Amniotic stem cell (primary cell): ENCODE measurements at places on chromosomes 7 and 10.

DNA sequence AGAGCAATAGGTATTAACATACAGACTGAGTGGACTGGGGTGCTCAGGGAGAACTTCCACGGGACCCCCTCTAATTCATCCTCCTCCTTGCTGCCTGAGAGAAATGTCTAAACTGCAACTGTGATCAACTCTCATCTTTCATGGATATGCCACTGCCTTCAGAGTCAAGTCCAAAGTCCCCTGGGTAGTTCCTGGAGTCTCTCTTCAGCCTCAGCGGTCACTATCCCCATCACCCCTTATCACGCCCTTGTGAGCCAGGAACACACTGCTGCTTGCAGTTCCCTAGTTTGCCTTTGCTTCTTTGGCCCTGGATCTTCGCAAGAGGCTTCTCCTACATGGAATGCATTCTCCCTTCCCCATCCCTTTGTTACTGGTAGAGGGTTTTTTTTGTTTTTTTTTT is 58.7 kb upstream of the AUTS2 start:
- DNase-seq, result no peak

- DNase-seq, result no peak
These were observed 6.1 kb downstream of the PKD1L1 start for GRCh38 chr7:47942132-47942531.

DNA sequence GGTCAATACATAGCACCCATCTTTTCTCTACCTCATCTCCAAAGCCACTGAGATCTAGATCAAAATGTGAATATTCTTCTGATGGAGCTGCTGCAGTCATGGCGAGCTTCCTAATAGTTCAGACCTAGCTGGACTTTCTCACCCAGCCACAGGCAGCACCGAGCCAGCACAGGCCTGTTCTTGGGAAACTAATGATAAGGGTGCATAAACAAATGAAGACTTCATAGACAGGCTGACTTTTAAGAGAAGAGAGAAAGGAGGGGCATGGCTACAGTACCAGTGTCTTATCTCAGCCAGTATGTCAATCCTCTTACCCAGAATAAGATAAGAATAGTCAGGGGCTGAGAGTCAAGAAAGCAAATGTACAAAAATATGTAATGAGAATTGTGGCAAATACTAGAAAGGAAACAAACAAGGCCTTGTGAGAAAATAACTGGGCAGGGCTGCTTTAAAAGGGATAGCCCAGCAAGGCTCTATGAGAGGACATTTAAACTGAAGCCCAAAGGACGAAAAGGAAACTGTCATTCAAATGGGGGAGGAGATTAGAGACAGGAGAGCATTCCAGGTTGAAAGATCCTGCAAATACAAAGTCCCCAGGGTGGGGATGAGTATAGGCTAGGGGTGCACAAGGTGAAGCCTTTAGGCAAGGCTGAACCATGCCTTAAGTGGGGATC is 21.8 kb upstream of the CDK14 start:
- no peak for DNase-seq

- DNase-seq, result no peak
These were observed 247.4 kb downstream of the ELFN1 start for GRCh38 chr7:1917221-1918062.

- DNase-seq, result no peak
These were observed 112.2 kb downstream of the PTPN20 start for GRCh38 chr10:47023237-47024045.

GRCh38 chr10:90378524-90379076 is 479.2 kb downstream of the HTR7 start:
- peak; percentile 52 for DNase-seq

- DNase-seq, result no peak
These were observed 27.7 kb downstream of the CPXM2 start for GRCh38 chr10:123863721-123864482.

GRCh38 chr7:100126239-100126930 is 382 bp upstream of the MBLAC1 start:
- DNase-seq, result no peak

DNA sequence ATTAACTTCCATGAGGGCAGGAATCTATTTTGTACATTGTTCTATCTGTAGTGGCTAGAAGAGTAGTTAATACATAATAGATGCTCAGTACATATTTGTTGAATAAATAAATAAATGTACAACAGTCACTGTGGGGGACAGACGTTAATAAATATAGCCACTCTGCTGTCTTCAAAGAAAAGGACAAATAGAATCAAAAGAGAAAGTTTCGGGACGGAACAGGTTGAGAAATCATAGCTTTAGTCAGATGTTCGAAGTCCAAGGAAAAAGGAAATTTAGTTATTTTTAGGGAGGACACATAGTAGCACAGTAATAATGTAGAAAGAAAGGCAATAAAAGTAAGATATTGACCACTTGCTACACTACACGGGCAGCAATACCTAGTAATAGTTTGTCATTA is 861.4 kb downstream of the PCDH15 start:
- DNase-seq, result no peak

DNA sequence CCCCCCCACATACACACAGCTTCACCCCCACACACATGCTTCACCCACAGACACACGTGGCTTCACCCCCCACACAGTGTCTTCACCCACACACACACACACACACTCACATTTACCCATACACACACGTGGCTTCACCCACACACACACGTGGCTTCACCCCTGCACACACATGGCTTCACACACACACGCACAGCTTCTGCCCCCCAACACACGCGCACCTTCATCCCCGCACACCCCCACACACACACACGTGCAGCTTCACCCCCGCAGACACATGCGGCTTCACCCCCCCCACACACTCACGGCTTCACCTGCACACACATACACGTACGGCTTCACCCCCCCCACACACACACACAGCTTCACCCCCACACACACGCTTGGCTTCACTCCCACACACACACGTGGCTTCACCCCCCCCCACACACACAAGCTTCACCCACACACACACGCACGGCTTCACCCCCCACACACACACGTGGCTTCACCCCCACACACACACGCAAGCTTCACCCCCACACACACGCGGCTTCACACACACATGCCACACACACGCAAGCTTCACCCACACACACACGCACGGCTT is 82.4 kb downstream of the NKX6-2 start:
- no peak for DNase-seq

DNA sequence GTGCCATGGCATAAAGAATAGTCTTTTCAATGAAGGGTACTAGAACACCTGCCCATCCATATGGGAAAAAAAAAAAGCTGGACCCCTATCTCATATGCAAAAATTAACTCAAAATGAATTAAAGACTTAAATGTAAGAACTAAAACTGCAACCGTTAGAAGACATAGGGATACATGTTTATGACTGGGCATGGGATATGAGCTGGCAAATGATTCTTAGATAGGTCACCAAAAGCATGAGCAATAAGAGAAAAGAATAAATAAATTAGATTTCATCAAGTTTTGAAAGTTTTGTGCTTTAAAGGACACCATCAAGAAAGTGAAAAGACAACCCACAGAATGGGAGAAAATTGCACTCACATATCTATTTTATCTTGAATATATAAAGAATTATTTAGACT is 222.0 kb downstream of the ADK start:
- DNase-seq, result no peak

DNA sequence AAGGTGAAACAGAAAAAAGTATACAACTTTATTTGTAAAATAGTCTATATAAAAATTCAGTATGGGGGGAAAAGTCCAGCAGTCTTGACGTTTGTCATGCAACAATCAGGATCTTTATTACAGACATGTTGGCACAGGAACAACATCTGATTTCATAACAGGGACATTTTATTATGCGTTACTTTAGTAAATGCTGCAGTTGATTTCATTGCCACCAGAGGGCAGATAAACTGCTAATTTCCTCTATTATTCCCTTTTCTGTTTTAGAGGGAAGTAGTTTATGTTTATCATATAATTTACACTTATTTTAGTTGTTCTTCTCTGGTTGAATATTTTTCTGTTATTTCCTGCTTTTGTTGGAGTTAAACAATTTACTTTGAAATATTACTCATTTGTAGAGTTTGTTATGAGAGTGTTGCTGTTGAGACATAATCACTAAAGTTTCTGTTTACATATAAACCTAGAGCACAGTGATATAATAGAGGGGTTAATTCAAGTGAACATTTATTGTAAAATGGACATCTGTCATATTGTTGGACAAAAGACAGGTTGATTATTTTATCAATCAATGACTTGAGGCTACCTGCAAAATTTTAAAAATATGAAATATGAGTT is 3.3 kb downstream of the PLXDC2 start:
- DNase-seq, result no peak

DNA sequence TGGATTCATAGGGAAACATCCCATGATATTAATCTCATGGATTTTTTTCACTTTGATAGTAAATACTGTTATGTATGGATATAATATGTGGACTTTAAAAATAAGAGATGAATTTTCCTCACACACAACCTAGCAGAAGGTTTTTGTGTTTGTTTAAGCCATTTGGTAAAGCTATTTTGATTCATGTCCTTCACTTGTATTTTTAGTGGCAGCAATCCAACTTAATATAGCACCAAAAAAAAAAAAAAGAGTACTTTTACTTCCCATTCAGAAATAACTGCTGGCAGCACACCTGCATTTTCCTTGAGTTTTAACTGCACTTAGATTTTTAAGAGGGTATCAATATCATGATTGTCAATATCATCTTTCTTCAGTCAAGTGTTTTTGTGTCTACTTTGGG is 60.0 kb downstream of the MCMBP start:
- no peak for DNase-seq

GRCh38 chr10:30384701-30385201 is 35.7 kb upstream of the MTPAP start:
- DNase-seq, result peak; percentile 6

- DNase-seq, result no peak
These were observed 101.6 kb downstream of the CCSER2 start for GRCh38 chr10:84429926-84430520.

DNA sequence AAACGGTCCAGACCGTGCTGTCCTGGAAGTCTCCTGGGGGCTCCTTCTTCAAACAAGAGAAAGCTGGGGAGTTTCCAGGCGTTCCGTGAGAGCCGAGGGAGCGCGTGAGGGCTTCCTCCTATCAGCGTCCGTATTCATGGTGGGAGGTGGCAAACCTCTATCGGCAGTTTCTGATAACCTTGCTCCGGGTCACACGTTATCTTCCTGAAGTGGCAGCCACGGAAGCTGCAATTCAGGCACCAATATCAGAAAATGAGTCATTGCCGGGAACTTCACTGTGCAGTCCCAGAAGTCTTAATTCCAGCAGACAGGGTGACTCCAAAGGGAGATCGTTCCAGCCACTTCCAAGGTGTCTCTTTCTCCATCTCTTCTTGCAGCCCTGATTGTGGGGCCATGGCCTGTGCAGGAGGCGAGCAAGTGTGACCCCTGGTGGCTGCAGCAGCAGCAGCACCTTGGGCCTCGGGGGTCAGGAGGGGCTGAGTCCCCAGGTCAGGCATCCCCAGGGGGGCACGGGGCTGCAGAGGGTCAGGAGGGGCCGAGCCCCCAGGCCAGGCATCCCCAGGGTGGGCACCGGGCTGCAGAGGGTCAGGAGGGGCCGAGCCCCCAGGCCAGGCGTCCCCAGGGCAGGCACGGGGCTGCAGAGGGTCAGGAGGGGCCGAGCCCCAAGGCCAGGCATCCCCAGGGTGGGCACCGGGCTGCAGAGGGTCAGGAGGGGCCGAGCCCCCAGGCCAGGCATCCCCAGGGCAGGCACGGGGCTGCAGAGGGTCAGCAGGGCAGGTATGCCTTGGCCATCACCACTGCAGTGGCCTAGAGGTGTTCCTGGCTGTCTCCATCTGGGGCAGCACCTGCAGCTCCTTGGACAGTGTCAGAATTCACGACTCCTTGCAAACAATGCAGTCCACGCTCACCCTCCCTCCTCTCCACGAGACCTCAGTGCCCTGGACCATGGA is 538.7 kb downstream of the DNAJB6 start:
- DNase-seq, result no peak

DNA sequence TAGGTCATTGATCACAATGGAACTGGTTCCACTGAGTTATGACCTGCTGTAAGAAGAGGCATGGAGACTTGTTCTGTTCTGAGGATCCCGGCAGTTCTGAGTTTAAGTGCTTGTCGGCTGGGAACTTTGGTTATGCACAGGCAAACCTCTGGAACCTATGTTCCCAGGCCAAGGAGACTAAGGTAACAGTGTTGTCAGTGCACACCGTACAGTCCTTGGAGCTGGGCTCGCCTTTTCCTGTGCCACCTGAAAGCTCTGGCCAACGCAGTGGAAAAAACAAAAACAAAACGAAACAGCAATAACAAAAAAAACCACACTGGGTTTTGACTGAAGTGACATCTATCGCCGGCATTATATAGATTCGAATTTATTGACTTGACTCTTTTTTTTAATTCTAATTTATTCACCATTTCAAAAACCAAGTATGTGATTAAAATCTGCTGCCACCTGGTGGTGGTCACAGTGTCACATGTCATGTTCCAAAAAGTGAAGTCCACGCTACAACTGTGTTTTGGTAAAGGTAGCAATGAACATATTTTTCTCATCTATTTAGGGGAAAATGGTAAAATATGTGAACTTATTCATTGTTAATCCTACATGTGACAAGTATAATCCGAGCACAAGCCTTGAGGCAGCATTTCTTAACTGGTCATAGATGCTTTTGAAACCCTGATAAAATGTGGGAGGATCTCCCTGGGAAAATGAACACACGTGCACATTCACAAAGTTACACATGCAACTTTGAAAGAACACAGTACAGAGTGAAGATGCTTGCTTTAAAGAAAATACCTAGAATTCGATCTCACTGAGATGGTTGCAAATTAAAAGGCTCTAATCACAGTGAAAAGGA is 113.8 kb upstream of the PPP2R2D start:
- no peak for DNase-seq
